ENCODE measurements at places on chromosomes 5 and 9.

DNA sequence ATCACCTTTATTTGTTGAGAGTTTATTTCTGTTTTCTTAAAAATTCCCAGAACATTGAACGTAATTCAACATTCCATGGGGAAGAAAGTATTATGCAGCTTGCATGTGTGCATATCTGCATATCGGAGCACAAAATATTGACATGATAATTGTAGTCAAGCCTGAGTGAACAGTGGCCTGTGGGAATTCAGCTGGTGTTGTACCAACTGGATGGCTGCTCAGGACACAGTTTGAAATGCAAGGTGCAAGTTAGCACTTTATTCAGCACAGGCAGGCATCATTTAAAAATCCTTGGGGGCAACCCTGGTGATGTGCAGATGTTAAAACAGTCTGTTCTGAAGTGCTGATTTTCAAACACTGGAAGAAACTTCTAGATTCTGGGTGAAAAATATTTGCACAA is 82.4 kb downstream of the CNTLN start:
- DNase-seq: no peak

GRCh38 chr5:129345213-129345924 is 114.7 kb upstream of the ADAMTS19 start:
- no peak for DNase-seq

- DNase-seq: no peak
Observed at GRCh38 chr5:30592833-30593232, 600.7 kb upstream of the CDH6 start.

DNA sequence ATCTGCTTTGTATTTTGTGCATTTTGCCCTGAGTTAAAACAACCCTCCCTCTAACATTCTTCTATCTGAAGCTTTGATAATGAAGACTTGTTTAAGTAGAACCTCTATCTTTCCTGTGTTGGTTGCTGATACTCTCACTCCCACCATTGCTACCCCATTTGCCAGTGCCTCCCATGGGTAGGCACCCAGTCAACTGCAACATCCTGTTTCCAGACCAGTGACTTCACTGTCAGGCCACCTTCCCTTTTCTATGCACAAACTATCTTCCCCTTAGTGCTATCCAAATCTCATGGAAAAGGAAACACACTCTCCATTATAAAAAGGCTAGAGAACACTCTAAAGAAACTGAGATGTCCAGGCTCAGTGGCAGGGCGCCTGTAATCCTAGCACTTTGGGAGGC is 5.6 kb upstream of the IARS1 start:
- DNase-seq: no peak

- DNase-seq: peak; percentile 34
Observed at GRCh38 chr5:155616779-155617392, 603.3 kb downstream of the KIF4B start.

GRCh38 chr5:160293901-160294561 is 18.3 kb downstream of the CCNJL start:
- no peak for DNase-seq

- DNase-seq: no peak
Observed at GRCh38 chr9:129027224-129027684, 877 bp downstream of the SH3GLB2 start.

- DNase-seq: no peak
Observed at GRCh38 chr9:105681724-105682123, 12.6 kb upstream of the TMEM38B start.

GRCh38 chr5:155049569-155050383 is 36.2 kb downstream of the KIF4B start:
- no peak for DNase-seq

DNA sequence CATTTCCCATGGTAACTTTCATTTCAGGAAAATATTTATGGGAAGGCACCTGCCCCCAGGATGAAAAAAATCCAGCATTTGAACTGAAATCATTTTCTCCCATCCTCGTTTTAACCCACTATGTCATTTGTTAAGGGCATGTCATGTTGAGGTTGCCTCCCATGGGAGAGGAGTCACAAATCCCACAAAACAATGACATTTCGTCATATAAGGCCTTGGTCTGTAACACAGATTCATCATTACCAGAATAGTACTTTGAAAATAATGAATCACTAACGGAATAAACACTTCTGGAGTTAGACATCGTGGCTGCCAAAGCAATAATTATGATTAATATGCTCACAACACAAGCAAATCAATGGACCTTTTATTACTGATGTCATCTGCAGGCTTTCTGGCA is 274.1 kb downstream of the NDUFS4 start:
- DNase-seq: no peak

DNA sequence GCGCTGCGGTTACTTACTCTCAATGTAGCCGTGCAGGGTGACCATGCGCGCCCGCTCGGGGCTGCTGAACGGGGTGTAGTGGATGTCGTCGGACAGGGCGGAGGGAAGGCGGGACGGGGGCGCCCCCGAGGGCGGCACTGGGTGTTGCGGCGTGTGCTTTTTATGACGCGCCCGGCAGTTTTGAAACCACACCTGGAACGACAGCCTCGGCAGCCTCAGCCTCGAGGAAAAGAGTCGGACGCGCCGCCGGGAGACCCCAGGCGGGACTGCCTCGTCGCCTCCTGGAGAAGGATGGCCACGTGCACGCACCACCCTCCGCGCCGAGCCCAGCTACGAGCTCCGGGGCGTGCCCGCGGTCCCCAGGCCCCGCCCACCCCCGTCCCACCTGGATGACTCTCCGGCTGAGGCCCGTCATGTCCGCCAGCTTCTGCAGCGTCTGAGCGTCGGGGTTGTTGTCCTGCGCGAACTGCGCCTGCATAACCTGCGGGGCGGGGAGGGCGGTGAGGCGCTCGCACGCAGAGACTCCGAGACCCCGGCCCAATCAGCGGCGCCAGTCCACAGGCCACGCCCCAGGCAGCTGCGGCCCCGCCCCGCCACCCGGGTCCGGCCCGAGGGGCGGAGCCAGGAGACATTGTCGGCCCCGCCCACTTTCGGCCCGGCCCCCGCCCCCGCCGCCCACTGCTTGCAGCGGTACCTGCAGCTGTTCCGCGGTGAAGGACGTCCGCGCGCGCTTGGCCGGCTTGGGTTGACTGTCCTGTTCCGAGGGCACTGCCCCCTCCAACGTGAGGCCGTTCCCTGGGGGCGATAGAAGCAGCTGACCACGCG is 15.0 kb downstream of the LHX6 start:
- DNase-seq: peak; percentile 59

- DNase-seq: no peak
Observed at GRCh38 chr9:98255061-98255577, 330 bp downstream of the TBC1D2 start.
